Mesenchymal stem cell (in vitro differentiated cells and primary cell): ENCODE measurements at places on chromosomes 5 and 9.

DNA sequence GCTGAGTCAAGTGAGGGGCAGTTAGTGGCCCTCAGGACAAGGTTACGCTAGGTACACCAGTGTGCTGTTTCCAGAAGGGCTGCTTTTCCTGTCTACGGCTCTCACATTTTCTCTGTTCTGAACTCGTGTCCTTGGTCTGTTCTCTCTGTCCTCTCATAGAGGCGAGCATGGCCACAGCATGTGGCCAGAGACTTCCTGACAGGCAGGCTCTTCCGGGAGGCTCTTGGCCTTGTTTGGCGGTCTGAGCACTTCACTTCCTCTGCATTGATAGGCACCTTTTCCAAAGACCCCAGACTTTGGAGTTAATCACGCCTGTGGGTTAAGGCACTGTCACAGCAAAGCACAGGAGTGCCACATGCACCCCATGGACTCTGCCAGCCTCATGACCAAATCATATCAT lies 1.2 kb downstream of the CKMT2 start:
- DNase-seq = no peak

DNA sequence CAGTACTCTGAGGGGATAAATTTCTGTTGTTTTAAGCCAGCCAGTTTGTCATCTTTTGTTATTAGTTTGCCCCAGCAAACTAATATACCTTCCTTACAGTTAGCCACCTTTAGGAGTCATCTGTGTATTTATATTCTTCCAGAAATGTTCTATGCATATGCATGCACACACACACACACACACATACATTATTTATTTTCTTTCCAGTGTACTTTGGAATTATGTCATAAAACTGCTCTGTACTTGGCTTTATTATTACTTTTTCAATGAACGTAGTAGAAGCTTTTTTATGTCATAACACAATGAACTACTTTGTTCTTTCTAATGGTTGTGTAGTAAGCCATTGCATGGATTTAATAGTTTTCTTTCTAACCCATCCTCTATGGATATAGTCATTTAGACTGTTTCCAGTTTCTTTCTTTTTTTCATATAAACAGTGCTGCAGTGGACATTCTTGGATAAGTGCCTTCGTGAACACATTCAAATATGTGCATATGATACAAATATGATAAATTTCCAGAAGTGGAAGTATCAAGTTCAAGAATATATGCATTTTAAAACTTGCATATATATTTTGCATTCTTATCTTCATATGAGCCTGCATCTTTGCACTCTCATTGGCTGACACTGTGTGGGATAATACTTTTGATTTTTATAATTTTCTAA lies 26.6 kb upstream of the DAB2 start:
- no peak for DNase-seq

DNA sequence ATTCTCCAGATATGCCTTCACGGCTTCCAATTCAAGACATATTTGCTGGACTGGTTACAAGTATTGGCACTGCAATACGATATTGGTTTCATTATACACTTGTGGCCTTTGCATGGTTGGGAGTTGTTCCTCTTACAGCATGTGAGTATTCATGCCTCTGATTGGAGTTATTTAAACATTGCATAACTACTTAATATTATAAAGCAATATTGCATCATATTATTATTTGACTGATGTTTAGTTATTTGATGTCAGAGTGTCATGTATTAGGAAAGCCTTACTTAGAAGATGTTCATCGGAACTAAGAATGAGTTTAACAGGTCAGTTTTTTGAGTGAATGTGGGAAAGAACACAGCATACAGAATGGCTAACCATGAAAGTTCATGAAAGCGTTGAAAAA lies 28.3 kb downstream of the MARCHF6 start:
- no peak for DNase-seq

- DNase-seq = no peak
Measured at GRCh38 chr5:107213025-107213424, 457.7 kb downstream of the EFNA5 start.

GRCh38 chr9:123339666-123340510 lies 16.1 kb upstream of the CRB2 start:
- DNase-seq = no peak
